ENCODE measurements at places on chromosomes 12 and 14.

DNA sequence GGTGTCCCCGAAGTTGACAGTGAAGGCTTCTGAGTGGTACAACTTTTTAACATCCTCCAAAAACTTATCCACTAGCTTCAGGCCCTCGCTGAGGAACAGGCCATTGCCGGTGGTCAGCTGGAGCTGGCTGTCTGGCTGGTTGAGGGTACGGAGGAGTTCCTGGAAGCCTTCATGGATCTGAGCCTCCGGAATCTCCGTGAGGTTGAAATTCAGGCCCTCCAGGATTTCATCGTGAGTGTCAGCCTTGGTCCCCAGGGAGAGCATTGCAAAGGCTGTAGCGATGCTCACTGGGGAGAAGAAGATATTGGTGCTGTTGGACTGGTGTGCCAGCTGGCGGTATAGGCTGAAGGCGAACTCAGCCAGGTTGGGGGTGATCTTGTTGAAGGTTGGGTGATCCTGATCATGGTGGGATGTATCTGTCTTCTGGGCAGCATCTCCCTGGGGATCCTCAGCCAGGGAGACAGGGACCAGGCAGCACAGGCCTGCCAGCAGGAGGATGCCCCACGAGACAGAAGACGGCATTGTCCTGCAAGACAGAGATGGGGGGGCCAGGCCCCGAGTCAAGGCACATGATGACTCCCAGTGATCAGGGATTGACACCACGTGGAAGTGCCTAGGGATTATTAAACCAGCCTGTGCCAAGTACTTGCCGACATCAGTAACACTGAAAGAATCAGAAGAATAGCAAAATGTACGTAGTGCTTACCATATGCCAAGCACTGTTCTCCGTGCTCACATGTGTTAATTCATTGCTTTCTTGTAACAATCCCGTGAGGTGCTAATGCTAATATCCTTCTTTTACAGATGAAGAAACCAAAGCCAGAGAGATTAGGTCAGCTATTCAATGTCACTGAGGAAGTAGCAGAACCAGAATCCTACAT lies 5.4 kb downstream of the SERPINA1 start:
- DNase-seq, result peak; percentile 77

GRCh38 chr14:74402401-74403251 lies 23.4 kb downstream of the SYNDIG1L start:
- DNase-seq, result no peak

DNA sequence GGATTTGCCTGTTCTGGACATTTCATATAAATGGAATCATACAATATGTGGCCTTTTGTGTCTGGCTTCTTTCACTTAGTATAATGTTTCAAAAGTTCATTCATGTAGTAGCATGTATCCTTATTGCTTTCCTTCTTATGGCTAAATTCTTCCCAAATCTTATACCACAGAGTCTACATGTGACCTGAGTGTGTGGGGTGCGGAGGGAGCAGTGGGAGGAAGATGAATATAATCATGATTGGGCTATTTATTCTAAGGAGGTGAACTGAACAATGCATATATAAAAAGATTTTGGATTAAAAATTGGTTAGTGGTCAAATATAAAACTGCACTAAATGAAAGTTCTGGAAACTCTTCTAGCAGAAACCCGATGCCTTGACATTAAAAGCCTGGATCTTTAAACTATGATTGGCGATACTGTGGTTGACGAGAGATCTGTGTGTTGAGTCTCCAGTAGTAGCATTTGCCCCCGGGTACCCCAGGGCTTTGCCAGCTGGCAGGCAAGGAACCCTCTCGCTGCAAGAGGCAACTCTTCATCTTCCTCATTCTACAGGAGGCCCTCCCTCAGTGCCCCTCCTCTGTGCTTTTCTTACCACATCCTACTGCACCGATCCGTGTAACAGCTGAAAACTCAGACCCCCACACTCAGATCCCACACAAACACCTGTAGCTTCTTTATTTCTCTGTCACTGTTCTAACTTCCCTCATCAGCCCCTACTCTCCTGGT lies 2.6 kb downstream of the CYP46A1 start:
- DNase-seq, result no peak

- DNase-seq, result no peak
Observed at GRCh38 chr12:93094988-93095737, 166.1 kb upstream of the EEA1 start.

GRCh38 chr12:42346403-42347002 lies 20.5 kb downstream of the PPHLN1 start:
- DNase-seq, result no peak

DNA sequence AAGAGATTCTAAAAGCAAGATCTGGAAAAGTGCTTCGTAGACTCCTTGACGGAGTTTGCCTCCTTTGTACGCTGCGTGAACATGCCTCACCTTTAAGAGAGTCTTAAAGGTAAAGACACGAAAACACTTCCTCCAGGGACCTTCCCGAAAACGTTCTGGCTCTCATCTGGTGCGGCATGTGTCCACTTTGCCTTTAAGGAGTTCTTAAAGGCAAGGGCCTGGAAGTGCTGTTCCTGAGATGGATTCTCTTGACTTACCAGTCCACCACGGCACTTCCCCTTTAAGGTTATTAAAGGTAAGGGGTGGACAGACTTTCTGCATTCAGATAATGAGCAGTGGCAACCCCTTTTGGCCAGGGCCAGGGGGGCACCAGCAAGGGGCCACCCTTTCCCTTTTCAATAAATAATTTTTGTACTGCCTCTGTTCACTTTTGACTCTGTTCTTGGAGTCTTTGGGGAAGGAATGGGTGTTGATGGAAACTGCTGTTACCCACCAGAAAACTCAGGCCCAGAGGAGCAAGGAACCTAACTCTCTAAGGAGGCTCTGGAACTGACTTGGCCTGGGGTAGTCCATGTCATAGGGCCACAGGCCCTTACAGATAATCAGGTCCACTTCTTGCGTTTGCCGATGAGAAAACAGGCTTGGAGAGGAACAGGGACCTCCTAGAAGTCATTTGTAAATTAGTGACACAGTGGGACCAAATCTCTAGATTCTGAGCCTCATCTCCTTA lies 4.4 kb downstream of the REM2 start:
- peak; percentile 88 for DNase-seq

DNA sequence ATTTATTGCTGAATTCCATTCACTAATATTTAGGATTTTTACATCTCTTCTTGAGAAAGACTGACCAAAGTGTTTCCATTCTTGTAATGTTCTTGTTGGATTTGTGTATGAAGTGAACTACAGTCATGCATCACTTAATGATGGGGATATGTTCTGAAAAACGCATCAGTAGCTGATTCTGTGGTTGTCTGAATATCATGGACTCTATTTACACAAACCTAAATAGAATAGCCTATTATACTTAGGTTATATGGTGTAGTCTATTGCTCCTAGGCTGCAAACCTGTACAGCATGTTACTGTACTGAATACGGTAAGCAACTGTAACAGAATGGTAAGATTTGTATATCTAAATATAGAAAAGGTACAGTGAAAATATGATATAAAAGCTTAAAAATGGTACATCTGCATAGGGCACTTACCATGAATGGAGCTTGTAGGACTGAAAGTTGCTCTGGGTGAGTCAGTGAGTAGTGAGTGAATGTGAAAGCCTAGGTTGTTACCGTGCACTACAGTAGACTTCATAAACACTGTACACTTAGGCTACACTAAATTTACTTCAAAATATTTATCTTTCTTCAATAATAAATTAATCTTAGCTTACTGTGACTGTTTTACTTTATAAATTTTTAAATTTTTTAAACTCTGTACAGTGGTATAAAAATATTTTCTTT lies 27.6 kb upstream of the P2RX4 start:
- DNase-seq, result no peak

- DNase-seq, result no peak
Observed at GRCh38 chr12:59733200-59733599, 137.4 kb downstream of the SLC16A7 start.

- DNase-seq, result no peak
Observed at GRCh38 chr12:58099476-58099875, 158.1 kb downstream of the ATP23 start.

DNA sequence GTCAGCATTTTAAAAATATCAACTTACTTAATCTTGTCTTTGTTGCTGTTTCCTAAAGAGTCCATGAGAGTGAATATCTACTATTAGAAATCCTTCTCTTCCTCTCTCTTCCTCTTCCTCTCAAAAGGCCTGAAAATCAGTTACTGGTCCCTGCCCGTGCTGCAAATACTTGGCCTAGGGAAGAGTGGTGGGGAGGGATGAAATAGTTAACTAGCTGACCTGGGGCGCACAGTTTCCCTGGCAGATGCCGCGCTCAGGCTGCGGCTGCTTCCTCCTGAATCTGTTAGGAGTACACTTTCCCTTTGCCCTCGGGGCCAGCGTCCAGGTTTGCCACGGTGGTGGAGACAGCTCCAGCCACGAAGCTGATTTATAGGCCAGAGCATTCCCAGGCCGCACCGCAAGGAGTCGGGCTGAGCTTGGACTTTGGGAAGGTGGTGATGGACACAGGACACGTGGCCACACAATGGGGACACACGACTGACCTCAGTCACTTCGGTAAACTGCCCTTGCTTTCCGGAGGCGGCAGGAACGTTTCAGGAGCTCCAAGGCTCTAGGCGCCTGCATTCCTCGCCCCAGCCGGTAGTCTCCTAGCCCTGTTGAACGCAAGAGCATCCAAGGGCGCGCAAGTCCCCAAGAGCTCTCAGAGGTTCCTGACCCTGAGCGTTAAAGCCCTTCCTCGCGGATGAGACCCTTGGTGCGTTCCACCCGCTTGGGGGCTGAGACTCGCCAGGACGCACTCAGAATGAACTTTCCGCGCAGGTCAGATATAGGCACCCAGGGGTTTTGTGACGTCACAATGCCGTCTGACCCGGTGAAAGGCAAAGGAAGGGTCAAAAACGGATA lies 7.1 kb upstream of the ASCL1 start:
- DNase-seq, result no peak

DNA sequence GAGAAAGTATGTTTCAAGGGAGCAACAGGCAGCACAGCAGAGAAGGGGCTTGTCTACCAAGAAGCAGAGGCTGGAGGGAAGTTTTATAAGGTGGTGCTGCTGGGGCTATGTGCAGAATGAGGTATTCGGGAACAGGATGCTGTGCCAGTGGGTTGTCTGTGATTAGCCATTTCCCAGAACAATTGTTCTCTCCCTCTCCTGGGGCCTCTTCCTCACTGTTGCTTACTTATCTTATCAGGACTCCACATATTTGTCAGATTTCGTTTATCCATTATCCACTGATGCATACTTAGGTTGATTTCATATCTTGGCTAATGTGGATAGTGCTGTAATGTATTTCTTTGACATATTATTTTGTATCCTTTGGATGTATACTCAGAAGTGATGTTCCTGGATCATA lies 195.1 kb upstream of the RTL1 start:
- DNase-seq, result no peak

- DNase-seq, result no peak
Observed at GRCh38 chr12:121911824-121912585, 6.4 kb upstream of the CFAP251 start.

DNA sequence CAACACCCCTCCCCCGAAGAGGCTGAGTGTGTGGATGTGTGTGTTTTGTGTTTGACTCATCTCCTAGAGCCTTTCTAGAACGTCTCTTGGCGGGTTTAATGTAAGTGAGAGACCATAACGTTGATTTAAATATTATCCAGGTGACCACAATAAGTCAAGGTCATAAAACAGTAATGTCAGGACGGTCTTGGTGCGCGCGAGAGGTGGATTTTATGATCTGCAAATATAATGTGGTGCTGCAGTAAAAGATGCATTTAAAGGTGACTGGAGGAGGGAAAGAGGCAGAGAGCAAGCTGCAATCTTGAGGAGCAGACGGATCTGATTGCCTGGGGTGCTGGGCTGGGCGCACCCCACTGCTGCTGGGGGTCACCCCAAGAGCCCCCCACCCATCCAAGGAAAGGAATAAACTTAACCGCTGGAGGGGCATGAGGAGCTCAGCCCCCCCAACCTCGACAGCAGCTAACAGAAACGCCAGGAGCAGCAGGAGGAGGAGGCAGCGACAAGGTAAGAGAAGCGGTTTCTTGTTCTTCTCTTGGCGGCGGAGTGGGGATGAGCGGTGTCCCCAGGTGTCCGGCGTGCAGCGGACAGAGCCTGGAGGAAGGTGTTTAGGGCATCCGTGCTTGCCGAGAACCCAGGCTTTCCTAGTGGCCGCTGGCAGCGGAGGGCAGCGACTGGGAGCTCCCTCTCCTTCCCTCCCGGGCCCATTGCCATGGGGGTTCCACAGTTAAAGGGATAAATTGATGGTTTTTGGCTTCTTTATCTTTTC lies 5.5 kb downstream of the HOXC10 start:
- no peak for DNase-seq

- DNase-seq, result no peak
Observed at GRCh38 chr12:32039347-32039746, 67.3 kb upstream of the BICD1 start.

DNA sequence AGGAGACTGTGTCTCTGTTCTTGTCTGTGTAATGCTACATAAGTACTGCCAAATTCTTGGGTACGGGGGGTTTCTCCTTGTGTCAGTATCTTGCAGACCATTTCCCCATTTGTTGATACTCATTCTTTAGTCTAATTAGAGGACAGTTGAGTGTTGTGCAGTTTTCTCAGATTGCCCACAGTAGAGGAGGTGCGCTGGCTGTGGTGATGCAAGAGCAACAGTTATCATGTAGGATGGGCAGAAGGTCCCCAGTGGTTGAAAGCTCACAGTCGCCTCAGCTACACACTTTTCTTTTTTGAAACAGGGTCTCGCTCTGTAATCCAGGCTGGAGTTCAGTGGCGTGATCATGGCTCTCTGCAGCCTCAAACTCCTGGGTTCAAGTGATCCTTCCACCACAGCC lies 37.8 kb upstream of the ATP2A2 start:
- no peak for DNase-seq

- DNase-seq, result no peak
Observed at GRCh38 chr12:111418594-111418880, 12.8 kb downstream of the SH2B3 start.

DNA sequence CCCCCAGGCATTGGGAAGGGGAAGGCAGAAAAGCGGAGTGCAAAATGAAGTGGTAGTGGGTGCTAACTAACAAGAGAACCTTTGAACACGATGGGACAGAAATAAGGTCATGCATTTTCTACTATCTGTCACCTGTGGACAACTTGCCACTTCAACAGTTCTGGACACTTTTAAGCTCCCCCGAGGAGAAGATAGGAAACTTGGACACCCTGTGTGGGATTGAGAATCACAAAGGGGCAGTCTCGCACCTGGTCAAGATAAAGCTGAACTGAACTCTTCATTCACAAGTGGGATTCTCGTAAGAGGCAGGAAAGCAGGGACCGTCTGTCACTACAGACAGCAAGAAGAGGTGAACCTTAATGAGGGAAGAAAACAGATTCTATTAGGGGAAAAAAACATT lies 51.6 kb downstream of the EIF2S3B start:
- no peak for DNase-seq

GRCh38 chr14:90344331-90345238 lies 12.8 kb upstream of the NRDE2 start:
- DNase-seq, result no peak

- no peak for DNase-seq
Observed at GRCh38 chr14:74713395-74713735, 421 bp downstream of the FCF1 start.
